ENCODE measurements at places on chromosomes 2 and 18.

- no peak for DNase-seq
Measured at GRCh38 chr18:49025426-49025766, 74.6 kb upstream of the SMAD7 start.

GRCh38 chr18:13237073-13237472 lies 18.5 kb downstream of the LDLRAD4 start:
- DNase-seq, result no peak

- DNase-seq, result no peak
Measured at GRCh38 chr18:73244401-73244800, 376.6 kb upstream of the NETO1 start.

DNA sequence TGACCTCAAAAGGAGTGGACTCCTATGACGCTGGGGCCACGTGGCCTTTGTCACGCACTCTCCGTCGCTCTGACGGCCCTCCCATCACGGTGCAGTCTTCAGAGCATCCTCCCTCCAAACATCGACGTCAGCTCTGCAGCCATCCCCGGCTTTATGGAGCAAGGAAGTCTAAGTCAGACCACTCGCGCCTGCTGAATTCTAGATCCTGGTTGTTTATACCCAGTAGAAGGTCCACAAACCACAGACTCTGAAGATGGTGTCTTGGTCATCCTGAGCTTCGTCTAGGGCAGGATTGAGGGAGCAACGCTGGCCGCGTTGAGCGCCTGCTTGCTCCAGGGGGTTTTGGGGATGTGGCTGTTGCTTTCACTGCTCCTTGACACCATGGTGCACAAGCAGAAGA lies 228.0 kb upstream of the SALL3 start:
- DNase-seq, result no peak

DNA sequence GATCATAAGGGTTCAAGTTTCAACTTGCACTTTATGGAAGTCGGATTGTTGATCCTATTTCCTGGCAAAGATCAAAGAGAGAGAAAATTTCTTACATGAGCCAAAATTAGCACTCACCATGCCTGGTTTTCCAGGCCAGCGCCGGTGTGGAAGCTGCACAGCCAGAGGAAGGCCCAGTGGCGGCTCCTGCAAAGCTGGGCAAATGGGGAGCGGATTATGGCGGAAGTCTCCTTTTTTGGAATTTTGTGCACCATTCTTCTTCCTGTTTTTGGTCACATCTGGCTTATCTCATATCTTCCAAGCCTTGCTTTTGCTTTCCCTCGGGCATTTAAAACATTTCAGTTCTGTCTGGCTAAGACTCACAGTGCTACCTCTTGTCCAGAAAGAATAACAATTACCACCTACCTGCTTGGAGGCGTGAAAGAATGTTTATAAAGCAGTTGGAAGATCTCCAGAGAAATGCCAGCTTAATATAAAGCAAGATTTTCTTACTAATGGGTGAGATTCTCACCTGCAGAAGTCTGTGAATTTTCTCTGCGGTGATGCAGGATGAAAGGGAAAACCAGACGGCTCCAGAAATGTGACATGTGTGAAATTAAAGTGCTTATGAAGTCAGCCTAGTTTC lies 94.3 kb downstream of the ASAP2 start:
- DNase-seq, result no peak

GRCh38 chr2:16816522-16816921 lies 150.9 kb upstream of the CYRIA start:
- DNase-seq, result no peak

DNA sequence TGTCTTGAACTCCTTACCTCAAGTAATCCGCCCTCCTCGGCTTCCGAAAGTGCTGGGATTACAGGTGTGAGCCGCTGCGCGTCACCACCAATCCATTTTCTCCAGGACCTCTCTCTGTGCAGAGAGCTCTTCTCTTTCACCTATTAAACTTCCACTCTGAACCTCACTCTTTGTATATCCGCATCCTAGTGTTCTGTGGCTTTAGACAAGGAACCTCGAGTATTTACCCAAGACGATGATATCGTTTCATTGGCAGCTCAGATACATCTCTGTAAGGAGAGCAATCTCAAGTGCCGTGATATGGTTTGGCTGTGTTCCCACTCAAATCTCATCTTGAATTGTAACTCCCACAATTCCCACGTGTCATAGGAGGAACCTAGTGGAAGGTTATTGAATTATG lies 15.1 kb upstream of the WDR33 start:
- no peak for DNase-seq

DNA sequence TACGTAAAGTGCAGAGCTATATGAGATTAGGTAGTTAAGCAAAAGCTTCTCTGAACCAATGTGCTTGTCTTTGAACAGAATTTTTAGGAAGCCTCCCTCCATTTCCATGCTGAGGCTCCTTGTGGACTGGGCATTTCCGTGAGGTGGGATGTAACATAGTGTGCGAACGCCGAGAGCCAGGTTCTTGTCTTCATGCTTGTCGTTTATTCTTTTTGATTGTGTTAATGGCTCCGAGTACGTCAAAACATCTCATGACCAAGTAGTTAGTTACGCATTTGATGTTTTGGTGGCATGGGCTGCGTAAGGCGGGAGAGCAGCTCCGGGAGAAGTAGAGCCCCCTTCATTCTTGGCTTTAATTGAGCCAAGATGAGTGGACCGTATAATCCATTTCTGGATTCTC lies 32.9 kb downstream of the DGKD start:
- no peak for DNase-seq

- peak; percentile 68 for DNase-seq
Measured at GRCh38 chr18:61606759-61607158, 273.5 kb downstream of the CDH20 start.

GRCh38 chr18:8366656-8367055 lies 242.6 kb upstream of the RAB12 start:
- DNase-seq, result no peak

DNA sequence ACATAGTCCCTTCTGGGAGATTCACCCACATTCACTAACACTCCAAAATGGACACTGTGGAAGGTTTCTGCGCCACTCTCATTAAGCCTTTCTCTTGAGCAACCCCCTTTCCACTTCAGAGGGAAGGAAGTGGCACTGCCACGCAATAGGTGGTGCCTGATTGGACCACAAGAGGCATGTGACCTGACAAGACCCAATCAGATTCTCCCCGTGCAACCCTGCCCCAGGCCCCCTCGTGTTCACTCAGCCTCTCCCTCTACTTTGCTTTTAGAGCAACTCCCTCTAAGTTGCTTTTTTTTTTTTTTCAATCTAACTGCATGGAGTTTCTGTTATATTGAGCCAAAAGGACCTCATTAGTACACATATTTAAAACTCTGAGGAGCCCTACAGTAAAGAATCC lies 158.0 kb downstream of the EN1 start:
- DNase-seq, result no peak

GRCh38 chr2:206474099-206474498 lies 30.8 kb downstream of the ADAM23 start:
- DNase-seq, result no peak

DNA sequence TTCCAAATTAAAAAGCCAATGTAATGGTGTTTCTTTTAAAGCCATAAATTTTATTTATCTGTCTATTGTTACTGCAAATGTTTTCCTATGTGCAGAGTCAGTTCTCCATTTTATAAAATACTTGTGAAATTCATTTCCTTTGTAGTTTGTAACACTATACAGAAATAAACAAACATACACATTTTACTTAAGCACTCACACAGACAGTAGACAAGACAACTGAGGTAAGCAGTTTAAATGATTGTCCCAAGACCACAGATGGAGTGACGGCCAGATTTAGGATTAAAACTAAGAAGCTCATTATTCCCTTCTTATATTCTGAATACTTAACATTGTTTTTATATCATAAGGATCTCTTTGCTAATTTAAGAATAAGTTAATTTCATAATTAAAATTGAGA lies 100.9 kb downstream of the BAZ2B start:
- no peak for DNase-seq

- no peak for DNase-seq
Measured at GRCh38 chr2:180474716-180475115, 467.6 kb upstream of the CWC22 start.

DNA sequence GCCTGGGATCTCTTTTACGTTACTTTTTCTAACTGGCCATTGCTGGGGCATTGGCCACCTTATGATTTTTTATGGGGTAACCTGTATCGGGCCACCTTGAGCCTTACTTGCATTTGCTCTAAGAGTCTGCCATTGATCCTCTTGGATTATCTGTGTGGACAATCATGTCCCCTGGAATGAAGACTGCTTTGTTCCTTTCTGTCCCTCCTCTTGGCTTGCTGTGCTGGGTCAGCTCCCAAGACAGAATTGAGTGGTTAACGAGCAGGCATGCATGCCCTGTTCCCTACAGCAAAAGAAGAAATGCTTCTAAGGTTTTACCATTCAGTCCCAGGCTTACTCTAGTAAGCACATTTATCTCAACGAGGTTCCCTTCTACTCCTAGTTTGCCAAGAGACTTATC lies 46.3 kb downstream of the MAL start:
- DNase-seq, result no peak

- DNase-seq, result no peak
Measured at GRCh38 chr18:51044928-51045585, 15.0 kb downstream of the SMAD4 start.

DNA sequence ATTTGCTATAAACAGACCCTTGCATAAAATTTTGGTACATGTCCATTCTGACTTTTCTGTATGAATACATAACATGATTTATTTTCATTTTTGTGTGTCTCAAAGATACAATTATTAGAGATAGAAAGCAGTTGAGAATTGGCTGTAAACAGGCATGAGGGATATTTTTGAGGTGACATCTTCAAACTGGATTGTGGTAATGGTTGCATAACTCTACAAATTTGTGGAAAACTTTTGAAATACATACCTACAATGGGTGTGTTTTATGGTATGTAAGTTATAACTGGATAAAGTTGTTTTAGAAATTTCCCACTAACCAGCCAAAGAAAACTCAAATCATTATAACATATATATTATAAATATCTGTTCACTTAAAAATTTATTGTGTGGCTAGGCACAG lies 39.6 kb downstream of the GREB1L start:
- DNase-seq, result no peak

- no peak for DNase-seq
Measured at GRCh38 chr18:6465281-6465680, 50.6 kb upstream of the L3MBTL4 start.

GRCh38 chr2:237702441-237703391 lies 75.3 kb downstream of the LRRFIP1 start:
- DNase-seq, result no peak

- no peak for DNase-seq
Measured at GRCh38 chr2:105243961-105244360, 2.4 kb downstream of the GPR45 start.

GRCh38 chr2:163132850-163133249 lies 294.3 kb upstream of the KCNH7 start:
- no peak for DNase-seq

DNA sequence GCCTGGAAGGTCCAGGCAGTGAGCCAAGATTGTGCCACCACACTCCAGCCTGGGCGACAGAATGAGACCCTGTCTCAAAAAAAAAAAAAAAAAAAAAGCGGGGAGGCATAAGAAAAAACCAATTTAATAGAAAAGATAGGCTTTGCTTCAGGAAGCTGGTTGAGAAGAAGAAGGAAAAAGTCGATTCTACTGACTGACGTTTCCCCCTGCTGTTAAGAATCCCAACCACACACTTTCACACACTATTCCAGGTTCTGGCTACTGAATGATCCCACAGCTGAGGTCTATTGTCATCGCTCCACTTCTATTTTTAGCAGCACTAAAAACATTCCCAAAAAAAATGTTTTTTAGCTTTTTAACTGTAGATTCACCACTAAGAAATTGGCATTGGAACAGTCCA lies 6.7 kb upstream of the CHCHD5 start:
- DNase-seq, result no peak

GRCh38 chr18:10006311-10006893 lies 92.6 kb downstream of the VAPA start:
- DNase-seq, result no peak

GRCh38 chr2:290090-290722 lies 2.3 kb upstream of the ALKAL2 start:
- DNase-seq, result peak; percentile 24

GRCh38 chr18:27922780-27923179 lies 254.2 kb downstream of the CDH2 start:
- DNase-seq, result no peak

DNA sequence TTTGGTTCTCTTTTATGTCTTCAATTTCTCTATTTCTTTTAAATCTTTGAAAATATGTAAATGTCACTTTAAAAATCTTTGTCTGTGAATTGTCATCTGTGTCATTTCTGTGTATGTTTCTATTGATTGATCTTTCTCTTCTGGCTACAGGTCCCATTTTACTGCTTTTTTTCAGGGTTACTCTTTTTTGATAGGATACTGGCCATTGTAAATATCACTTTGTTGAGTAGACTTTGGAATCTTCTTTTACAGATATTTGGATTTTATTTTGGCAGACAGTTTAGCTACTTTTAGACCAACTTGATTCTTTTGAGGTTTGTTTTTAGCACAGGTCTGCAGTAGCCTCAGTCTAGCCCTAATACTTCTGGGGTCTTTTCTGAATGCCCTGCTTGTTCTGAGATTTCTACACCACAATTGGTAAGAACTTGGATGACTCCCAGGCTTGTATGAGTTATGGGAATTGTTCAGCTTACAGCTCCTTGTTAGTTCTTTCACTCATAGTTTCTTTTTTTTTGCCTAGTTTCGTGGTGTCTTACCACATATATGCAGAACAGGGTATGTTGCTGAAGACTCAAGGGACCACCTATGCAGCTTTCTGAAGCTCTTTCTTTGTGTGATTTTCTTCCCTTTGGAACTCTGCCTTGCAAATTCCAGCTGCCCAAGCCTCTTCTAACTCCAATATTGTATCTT lies 122.2 kb downstream of the QPCT start:
- no peak for DNase-seq

DNA sequence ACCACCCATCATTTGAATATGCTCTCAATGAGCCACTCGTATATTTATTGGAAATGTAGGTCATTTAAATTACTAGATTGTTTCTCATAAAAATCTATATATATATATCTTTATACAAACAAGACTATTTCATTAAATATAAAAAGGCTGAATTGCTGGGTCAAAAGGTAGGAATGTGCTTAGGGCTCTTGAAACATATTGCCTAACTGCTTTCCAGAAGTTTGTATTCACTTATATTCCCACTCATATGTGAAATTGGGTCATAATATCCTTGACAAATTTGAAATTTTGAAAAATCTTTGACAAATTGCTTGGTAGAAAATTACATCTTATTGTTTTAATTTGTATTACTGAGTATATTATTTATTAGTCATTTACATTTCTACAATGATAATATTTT lies 999.8 kb upstream of the CDH2 start:
- DNase-seq, result no peak

GRCh38 chr2:182142062-182142461 lies 156.4 kb downstream of the PPP1R1C start:
- no peak for DNase-seq

DNA sequence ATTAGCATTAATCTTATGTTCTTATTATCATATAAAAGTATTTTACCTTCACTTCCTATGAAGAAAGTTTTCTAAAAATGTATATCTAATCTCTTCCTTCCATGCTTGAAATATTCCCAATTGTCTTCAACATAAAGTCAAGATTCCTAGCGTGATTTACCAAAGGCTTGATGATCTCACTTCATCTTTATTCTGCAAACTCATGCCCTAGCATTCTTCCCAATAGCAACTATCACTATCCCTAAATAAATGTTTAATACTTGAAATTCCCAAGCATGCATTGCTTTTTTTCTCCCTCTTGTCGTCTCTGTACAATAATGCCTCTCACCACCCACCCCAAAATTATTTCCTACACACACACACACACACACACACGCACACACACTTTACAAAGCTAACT lies 125.8 kb downstream of the VWC2L start:
- no peak for DNase-seq
